EL (cell line): ENCODE measurements at places on chromosomes 7 and 10.

- DNase-seq: no peak
Observed at GRCh38 chr7:64884085-64884912, 18.8 kb upstream of the ZNF273 start.

DNA sequence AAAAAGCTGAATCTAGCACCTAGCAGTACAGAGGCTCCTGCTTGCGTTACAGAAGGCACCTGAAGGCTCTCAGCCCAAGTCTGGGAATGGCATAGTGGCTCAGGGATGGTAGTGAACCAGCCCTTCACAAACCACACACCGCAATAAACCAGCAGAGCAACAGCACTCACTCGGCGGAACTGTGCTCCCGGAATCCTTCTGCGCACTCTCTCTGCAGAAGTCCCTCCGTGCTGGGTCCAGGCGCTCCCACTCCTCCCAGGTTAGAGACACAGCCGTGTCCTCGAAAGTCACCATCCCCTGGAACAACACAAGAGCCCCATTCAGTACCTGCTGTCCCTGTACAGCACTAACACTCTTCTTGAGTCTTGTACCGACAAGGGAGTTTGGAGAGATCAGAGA lies 1.5 kb downstream of the ZNF394 start:
- DNase-seq: no peak

- DNase-seq: no peak
Observed at GRCh38 chr7:30700941-30701340, 18.7 kb upstream of the CRHR2 start.

GRCh38 chr10:104429846-104430245 lies 76.2 kb downstream of the CFAP58 start:
- DNase-seq: no peak

DNA sequence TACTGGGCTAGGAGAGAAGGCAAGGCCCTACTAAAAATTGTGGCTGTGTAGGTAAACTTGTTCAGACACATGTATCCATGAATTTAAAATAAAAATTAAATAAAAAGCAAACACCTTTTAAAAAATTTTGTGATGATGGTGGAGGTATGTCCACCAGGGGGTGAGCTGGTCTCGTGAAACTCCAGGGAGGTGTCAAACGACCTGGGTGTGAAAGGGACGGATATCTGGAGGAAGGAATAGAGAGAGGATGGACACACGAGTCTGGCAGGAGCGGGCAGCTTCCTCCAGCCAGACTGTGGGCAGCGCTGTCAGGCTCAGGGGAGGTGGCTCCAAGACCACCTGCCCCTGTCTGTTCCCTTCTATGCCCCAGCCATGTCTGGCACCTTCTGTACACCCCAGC lies 34.8 kb upstream of the DMBT1 start:
- no peak for DNase-seq

- no peak for DNase-seq
Observed at GRCh38 chr10:72367301-72367960, 12.7 kb upstream of the DNAJB12 start.

GRCh38 chr7:44109991-44110390 lies 5.8 kb downstream of the AEBP1 start:
- no peak for DNase-seq

DNA sequence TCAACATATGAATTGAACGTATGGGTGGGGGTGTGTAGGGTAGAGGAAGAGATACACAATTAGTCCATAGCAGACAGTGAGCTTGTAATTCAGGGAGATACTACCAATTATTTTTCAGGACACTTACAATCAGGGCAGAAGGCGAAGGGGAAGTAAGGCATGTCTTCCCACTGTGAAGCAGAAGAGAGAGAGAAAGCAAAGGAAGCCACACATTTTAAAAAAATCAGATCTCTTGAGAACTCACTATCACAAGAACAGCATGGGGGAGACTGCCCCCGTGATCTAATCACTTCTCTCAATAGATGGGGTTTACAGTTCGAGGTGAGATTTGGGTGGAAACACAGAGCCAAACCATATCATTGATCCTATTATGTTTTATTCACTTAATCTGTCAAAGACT lies 116.4 kb upstream of the RPA3 start:
- no peak for DNase-seq

GRCh38 chr10:88794731-88795130 lies 7.8 kb upstream of the LIPM start:
- no peak for DNase-seq
